ENCODE measurements at places on chromosomes 2 and 18.

DNA sequence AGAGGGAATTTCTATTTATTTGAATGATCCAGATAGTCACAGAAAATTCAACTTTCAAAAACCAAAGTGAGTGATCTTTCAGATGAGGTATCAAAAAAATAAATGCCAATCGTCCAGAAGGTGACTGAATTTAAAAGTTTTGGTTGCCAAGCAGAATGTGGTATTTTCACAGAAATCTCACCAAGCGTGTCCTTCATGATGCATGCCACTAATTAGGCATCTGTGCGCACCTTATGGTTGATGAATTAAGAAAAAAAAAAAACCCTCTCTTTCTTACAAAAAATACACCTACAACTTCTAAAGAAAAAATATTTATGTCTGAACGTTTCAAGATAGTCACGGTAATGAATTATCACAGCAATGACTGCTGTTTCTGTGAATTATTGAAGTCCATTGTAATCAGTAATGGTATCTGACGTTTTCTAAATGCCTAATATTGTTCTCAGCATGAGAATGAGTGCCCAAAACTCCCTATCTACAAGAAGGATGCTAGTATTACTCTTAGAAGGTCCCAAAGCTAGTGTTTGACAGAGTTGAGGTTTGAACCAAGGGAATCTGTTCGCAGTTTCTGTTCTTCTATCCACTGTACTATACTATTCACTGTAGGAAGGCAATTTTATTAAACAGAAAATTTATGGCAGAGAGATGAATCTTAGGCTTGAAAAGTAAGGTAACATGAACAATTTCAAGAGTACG lies 219.6 kb upstream of the NETO1 start:
- DNase-seq, result no peak

GRCh38 chr2:120433816-120434290 lies 87.9 kb downstream of the INHBB start:
- no peak for DNase-seq

GRCh38 chr2:21011876-21012556 lies 31.9 kb downstream of the APOB start:
- DNase-seq, result no peak

- DNase-seq, result no peak
Measured at GRCh38 chr2:42938671-42939370, 146.4 kb upstream of the HAAO start.

GRCh38 chr2:6975988-6976387 lies 58.8 kb downstream of the RNF144A start:
- DNase-seq, result no peak

GRCh38 chr18:62285281-62285680 lies 39.8 kb upstream of the TNFRSF11A start:
- DNase-seq, result no peak

DNA sequence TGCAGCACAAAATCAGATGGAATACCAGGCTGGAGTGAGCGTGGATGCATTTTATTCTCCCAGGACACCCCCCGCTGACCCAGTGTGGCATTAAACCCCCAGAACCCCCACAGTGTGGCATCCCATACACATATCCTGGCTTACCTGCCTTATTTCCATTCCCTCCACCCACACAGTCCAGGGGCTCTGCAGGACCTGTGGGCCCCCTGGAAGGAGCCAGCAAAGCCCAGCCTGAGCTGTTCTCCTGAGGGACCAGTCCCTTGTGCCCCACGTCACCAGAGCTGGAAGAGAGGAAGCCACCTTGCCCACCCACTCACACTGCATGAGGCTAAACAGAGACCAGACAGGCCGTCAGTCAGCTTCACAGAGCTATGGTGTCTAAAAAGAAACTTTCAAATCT lies 20.1 kb downstream of the ST8SIA5 start:
- DNase-seq, result no peak

DNA sequence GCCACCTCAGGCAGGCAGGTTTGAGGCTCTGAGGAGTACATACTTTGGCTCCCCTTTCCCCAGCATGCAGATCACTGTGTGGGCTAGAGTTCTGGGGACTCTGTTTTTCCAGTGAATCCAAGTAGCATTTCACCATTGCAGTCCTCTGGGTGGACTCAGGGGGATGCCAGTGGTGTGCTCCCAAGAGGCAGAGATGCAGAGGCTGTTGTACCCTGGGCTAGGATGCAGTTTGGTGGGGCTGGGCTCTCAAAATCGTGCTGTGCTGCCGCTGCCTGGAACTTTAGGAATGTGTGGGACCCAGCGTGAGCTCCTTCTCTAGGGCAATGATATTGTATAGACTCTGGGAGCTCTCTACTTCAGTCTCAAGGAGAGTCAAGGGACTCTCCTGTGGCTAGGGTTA lies 104.9 kb downstream of the MYO3B start:
- no peak for DNase-seq

- no peak for DNase-seq
Measured at GRCh38 chr18:74141667-74142066, 6.0 kb downstream of the FBXO15 start.

- DNase-seq, result no peak
Measured at GRCh38 chr2:86634352-86634751, 10.7 kb upstream of the RNF103 start.

GRCh38 chr2:60504049-60504448 lies 49.4 kb downstream of the BCL11A start:
- no peak for DNase-seq

DNA sequence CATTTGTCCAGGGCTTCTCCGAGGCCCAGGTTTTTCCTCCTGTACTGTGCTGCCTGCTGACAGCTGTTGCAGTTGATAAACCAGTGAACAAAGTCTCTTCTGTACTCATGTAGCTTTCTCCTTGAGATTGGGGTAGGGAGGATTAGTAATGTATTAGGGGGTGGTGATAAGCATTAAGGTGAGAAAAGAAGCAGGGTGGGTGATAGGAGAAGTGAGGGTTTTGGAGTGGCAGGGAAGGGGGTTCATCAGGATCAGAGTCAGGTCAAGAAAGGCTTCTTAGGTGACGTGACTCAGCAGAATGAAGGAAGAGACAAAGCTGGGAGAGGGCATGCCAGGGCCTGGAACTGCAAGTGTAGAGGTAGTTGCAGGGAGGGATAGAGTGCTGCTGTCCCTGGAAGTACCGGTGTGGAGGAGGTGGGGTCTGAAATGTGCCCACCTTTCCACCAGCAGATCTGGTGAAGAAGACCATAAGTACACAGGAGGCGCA lies 48.7 kb downstream of the PKP4 start:
- no peak for DNase-seq

- no peak for DNase-seq
Measured at GRCh38 chr2:130951018-130951417, 114.3 kb downstream of the ARHGEF4 start.

DNA sequence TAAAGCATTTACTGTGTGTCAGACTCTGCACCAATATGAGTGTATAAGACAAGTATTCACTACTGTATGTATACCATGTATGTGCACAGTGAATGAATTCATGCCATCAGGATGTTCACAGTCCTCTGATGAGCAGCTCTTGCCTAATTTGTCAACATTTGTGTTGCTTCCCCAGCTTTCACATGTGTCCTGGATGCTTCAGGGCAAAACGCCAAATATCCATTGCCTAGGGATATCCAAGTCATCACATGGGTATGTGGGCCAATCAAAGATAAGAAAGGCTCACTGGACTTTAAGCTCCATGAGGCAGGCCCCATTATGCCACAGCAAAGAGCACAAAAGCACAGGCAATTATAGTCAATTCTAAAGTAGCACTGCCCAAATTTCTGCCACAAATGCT lies 134.2 kb upstream of the CHAC2 start:
- no peak for DNase-seq

- DNase-seq, result no peak
Measured at GRCh38 chr2:97691166-97691565, 21.7 kb downstream of the C2orf92 start.

- DNase-seq, result no peak
Measured at GRCh38 chr18:74251297-74252038, 40.3 kb downstream of the CYB5A start.

DNA sequence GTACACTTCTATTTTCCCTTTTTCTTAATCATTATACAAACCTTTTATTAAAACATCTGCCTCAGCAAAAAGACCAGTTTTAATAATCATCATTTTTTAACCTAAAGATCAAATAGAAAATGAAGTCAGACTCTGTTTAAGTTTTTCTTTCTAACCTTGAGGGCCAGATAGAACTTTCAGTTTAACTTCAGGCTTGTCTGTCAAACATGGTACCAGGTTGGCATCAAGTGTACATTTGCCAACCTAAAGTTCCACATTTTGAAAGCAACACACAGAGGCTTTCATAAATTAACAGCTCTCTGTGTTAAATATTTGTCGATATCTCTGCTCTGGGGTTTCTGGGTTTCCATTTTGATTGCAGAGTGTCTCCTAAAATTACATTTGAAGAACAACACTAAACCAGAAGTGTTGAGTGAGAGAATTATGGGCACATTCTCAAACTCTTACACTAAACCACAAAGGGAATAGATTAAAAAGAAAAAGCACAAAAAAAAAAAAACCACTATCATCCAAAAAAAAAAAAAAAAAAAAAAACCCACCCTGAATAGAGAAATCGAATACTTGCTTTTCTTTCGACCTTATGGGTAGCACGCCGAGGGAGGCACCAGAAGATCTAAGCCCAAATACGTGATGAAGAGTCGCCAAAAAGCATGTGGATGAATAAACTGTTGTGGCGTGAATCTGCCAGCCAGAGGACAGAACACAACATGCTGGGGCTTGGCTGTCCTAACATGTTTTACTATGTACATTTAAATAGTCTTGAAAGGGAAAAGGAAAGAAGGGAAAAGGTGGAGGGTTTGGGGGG lies 166.2 kb downstream of the TCF4 start:
- no peak for DNase-seq

- no peak for DNase-seq
Measured at GRCh38 chr2:201246280-201246679, 14.1 kb upstream of the CASP8 start.

DNA sequence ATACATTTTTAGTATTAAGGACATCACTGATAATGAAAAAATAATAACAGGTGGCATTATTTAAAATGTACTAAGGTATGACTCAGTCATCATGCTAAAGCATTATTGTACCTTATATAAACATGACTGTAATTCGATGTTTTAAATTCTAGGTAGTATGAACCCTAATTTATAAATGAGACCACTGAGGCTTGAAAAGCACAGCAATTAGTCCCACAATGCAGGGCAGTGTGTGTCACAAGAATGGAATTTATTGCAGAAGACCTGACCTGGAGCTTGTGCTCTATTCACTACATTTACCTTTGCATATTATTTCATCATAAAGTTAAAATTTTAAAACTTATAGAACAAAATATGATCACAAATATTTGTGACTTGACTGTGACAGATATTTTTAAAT lies 358.5 kb upstream of the DSEL start:
- no peak for DNase-seq

DNA sequence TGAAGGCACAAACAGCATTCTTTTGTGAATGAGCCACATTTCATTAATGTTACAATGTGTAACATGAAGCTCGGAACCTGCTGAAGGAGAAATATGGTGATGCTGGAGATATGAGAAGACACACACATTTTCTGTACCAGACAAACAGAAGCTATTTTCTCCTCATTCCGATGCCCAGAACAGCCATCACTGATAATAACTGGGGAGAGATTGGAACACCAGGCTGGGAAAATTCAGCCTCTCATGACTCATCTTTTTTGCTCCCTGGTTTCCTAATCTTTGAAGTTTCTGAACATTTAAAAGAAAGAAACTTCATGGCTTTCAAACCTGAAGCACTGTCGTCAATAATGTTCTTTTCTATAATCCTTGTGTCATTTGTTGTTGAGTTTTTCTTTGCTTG lies 110.9 kb downstream of the LYPD6 start:
- no peak for DNase-seq

DNA sequence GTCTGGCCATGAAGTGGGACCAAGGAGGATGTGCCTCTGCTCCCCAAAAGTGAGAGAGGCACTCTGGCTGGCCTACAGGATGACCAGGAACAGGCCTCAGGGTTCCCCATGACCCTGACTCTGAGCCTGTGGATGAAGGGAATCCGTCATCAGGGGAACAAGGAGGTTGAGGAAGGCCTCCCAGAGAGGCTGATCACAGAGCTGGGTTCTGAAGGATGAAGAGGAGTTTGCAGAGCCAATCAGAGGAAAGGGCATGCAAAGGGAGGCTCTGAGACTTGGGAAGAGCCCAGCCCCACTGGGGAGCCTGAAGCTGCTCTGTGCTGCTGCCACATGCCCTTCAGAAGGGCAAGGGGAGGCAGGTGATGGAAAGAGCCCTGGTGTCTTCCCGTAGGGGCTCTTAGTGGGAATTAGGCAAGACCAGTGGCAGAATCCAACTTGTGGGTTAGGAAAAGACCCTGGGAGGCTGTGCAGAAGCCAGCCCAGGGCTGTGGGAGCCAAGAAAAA lies 141.3 kb upstream of the ID2 start:
- no peak for DNase-seq

GRCh38 chr2:2940061-2940460 lies 437.6 kb downstream of the EIPR1 start:
- no peak for DNase-seq

DNA sequence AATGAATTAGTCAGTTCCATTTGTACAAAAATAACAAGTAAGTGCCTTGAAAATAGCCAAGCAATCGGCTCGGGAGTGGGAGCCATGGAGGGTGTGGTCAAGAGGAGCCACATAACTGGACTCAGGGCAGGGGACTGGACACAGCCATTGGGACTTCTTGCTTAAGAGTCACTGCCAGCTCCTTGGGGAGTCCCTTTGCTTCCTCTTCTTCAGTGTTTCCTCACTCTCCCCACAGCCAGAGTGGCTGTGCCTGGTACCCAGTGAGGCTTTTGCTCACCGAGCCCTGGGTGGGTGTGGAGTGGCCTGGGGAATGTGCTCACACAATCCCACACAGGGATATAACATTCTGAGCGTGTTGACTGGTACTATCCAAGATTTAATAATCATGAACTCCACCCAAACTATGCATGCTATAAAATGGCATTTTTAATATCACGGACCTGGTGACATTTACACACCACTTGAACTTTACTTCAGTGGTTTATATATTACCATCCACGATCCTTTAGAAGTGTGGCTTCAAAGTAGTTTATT lies 94.6 kb downstream of the PTGR3 start:
- DNase-seq, result no peak

DNA sequence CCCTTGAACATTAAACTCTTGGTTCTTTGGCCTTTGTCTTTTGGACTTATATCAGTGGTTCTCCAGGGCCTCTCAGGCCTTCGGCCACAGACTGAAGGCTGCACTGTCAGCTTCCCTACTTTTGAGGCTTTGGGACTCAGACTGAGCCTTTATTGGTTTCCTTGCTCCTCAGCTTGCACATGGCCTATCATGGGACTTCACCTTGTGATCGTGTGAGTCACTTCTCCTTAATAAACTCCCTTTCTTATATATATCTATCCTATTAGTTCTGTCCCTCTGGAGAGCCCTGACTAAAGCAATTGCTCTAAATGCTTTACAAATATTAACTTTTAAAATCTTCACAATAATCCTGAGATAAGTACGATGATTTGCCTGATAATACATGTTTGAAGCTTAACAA lies 353.6 kb upstream of the TRIB2 start:
- no peak for DNase-seq

- peak; percentile 85 for DNase-seq
Measured at GRCh38 chr2:213284105-213285090, at the start of gene SPAG16. TSS of gene SPAG16 (plus strand) at chr2:213284464.

- no peak for DNase-seq
Measured at GRCh38 chr2:45205985-45206384, 196.7 kb upstream of the SIX2 start.

- no peak for DNase-seq
Measured at GRCh38 chr2:160892204-160892603, 268.0 kb upstream of the TANK start.

All from esophagus squamous epithelium (tissue), 5 donors.